DMS 273 treated with DMSO at 0.1 percent for 48 hours (cell line): ENCODE measurements at places on chromosomes 2 and 18.

GRCh38 chr2:5729416-5729815 is 37.2 kb downstream of the SOX11 start:
- DNase-seq: no peak

DNA sequence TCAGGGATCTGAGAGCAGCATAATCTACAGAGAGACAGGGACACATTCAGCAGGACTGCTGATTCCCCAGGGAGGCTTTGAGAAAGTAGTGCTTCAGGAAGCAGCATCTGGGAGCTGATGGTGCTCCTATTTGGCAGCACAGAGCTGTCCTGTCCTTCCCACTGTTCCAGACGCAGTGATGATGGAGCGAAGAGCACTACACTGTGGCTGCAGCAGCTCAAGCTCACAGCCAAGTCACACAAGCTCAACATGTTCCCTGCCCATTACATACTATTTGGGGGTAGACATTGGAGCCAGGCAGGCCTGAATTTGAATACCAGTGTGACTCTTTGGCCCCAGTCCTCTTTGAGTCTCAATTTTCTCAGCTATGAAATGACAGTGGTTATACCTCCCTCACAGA is 15.2 kb upstream of the GALM start:
- no peak for DNase-seq

GRCh38 chr2:146624430-146625160 is 1220.2 kb upstream of the ACVR2A start:
- DNase-seq: no peak

DNA sequence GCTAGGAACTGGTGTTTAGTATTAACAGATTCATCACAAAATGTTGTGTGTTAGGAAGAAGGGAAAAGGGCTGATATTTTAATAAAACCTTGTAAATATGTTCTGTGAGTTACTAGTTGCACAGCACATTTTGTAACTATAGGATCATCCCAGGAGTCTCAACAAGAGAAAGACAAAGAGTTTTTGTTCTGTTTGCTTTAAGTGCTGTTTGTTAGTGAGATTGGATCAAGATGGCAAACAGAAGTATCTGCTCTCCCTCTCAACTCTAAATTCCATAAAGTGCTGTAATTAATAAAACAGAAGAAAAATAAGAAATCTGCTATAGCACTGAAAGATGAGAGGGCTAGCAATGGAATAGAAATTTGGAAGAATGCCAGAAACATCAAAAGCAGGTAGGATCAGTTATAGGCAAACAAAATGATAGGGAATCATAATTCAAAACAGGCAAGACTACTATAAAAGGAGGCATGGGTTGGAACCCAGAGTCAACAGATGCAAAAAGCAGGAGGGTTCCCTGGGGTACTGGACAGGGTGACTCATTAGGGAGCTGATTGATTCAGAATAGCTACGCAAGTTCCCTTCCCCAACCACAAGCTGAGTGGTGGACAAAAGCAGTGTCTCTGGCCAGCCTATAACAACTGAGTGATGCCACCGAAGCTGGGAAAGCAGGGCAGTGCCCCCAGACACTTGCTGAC is 75.8 kb downstream of the DYNC1I2 start:
- no peak for DNase-seq

DNA sequence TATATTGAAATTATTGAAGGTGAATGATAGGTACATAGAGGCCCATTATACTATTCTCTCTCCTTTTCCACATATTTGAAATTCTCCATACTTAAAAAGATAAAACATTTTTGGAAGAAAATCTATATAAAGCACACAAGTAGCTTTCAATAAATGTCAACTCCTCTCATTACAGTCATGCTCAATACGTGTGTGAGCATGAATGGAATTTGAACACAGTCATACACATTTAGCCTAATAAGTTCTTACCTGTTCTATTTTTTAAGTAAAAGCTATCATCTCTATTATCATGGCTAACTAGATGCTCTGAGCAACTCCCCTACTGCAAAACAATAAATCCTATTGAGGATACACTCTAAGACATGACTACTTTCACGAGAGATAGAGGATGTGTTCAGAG is 41.9 kb upstream of the SPATS2L start:
- no peak for DNase-seq

DNA sequence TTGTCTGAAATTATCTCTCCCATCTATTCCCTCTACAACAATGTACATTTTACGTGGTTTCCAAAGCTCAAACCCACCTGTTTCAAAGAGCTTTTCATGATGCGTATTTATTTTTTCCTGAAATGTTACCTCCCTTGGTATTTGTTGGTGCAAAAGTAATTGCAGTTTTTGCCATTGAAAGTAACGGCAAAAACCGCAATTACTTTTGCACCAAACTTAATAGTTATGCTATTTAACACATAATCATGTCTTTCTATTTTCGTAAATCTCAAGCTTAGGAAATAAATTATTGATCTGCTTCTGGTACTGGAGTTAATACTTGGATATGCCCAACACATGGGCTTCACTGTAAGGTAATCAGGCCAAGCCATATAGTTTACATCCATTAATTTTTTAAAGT is 85.2 kb downstream of the SUCLG1 start:
- DNase-seq: no peak

- DNase-seq: no peak
Observed at GRCh38 chr2:111209045-111209514, 88.4 kb downstream of the BCL2L11 start.

DNA sequence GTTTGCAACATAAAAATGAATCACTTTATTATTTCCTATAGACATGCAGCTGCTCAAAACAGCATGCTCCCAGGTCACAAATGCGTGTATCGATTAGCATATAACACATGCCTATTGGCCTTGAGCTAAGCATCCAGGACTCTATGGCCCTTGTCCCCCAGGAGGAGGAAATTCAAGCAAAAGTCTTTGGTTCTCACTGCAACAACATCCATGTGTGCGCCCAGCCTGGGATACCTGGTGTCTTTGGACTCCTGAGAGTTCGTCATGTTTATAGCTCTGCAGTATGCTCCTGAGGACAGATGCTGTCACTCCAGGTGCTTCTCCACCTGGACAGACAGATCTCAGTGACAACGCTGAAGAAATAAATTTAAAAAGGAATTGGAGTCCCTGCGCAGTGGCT is 284.6 kb downstream of the PHLPP1 start:
- no peak for DNase-seq

DNA sequence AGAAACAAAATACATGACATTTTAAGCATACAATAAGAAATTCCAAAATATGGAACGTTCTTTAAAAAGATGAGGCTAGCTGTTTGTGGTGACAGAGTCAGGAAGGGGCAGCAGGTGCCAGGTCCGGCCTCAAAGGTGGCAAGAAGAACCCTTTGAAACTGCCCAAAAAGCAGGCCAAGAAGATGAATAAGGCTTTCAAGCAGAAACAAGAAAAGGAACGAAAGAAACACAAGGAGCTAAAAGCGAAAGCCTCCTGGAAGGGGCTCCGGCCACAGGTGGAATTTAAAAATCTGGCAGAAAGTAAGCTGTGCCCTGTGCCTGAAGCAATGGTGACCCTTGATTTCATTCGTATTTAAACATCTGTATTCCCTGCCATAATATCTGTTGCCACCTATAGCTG is 5.5 kb downstream of the WDR33 start:
- DNase-seq: no peak

DNA sequence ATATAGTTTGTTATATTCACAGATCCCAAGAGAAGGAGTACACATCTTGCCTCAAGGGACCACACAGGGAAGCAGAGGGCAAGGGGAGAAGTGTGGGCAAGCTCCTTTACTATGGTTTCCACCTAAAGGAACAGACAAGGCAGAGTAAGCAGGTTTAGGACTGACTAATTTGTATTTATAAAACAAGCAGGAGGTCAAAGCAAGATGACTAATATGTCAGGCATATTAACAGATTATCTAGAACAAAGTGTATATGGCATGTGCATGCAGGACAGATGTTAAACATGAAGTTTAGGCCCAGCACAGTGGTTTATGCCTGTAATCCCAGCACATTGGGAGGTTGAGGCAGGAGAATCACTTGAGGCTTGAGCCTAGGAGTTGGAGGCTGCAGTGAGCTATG is 3.7 kb upstream of the LRP2 start:
- DNase-seq: no peak

DNA sequence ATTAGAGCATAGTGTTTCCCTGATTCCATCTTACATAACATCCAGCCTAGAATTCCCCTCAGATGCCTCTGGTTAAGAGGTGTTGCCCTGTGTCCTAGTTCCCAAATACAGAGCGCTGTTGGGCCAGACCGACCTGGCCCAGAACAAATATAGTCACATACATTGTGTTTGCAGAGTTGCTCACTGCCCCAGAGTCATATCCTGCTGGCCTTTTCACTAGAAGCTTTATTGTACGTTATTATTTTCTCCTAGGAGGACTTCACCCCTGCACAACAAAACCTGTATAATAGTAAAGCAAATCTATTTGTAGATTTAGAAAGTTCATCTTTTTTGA is 11.1 kb upstream of the MAP4K3 start:
- no peak for DNase-seq
